Dermis microvascular lymphatic vessel endothelial cell (primary cell): ENCODE measurements at places on chromosomes 12 and 14. TPM values are rescaled to one million over a fixed set of nuclear protein-coding genes. Genes with fewer than 3 reads are reported as not detected.

GRCh38 chr14:35696575-35696974 lies 112.5 kb downstream of the RALGAPA1 start:
- no peak for DNase-seq

DNA sequence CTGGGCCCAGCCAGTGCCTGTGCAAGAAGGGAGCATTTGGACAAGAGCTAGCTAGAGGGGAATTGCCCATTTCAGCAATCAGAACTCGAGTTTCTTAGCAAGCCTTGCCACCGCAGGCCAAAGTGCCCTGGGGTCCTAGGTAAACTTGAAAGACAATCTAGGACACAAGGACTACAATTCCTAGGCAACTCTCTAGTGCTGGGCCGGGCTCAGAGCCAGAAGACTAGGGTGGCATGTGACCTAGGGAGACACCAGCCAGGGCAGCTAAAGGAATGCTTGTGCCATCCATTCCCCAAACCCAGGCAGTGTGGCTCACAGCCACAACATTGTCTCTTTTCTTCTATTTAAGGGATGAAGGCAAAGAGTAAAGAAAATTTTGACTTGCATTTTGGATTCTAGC lies 205.0 kb downstream of the BMP4 start:
- DNase-seq: no peak

GRCh38 chr12:104498211-104498801 lies 41.6 kb downstream of the CHST11 start:
- no peak for DNase-seq

- peak; percentile 64 for DNase-seq
These were observed 9.0 kb downstream of the RPS6KL1 start for GRCh38 chr14:74913986-74914573.

DNA sequence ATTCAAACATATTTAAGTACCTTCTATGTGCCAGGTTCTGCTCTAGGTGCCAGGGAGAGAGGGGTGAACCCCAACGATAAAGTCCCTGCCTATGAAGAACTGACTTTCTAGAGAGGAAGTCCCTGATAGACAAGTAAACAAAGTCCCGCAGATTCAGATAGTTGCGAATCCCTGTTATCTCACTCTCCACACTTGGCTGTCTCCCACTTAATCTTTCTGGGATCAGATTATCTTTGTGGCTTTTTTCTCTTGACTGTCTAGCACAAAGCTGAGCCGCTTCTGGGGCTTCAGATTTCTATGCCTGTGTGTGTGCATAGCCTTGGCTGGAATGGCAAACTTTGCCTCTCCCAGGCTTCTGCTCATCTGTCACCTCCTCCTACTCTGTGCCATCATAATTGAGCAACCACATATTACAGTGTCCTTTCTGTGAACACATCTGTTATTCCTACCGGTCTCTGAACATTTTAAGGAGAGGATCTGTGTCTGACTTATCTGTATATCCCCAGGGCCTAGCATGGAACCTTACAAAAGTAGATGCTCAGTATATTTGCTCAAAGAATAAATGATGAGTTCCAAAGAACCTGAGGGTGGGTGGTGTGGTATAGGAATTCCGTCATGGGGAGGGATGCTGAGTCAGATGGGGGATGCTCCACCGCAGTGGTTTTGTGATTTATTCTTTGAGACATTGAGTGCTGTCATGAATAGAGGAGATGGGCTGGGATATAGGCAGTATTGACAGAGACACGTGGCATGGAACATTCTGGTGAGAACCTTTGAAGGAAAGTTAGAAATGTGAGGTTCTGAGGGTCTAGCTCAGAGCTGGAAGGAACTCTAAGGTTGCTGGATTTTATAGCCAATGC lies 28.5 kb downstream of the RGS6 start:
- DNase-seq: no peak

GRCh38 chr12:6603095-6603567 lies 4.0 kb downstream of the CHD4 start:
- DNase-seq: no peak

GRCh38 chr14:63438065-63438757 lies 105.0 kb downstream of the PPP2R5E start:
- DNase-seq: peak; percentile 94

- DNase-seq: peak; percentile 83
These were observed 41.3 kb downstream of the MED13L start for GRCh38 chr12:116236148-116236731.

GRCh38 chr12:2283916-2284315 lies 231.1 kb downstream of the CACNA1C start:
- no peak for DNase-seq

GRCh38 chr14:77310026-77310425 lies 10.7 kb downstream of the POMT2 start:
- no peak for DNase-seq

DNA sequence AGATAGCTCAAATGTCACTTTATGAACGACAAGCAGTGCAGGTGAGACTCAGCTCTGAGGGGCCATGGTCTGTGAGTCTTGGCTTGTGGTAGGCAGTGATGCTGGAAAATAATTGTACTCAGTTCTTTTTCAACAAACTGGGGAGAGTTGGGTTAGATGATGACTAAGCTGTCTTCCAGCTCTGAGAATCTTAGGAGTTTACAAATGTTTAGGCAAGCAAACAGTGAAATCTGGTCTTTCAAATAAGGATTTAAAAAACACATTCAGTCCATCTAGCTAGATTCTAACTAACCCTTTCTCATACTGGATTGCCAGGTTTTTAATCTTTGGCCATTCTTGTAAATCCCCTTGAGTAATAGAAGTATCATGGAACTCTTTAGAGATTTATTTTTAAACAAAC lies 3.4 kb downstream of the PHC1 start:
- DNase-seq: no peak

The CLEC4C gene
- not detected in 2 replicates for total RNA-seq

The GLT1D1 gene
- total RNA-seq: not detected in 2 replicates

The LBHD2 gene
- not detected in 2 replicates for total RNA-seq

The C12orf54 gene
- not detected in 2 replicates for total RNA-seq

The INF2 gene
- 25.3 and 36.9 TPM in 2 replicates for total RNA-seq

The WDHD1 gene
- 5.9 and 9.6 TPM in 2 replicates for total RNA-seq
